Mesenchymal stem cell (in vitro differentiated cells and primary cell): ENCODE measurements at places on chromosomes 1 and 21.

- DNase-seq, result peak; percentile 45
Measured at GRCh38 chr1:209190591-209191261, 392.8 kb upstream of the CAMK1G start.

DNA sequence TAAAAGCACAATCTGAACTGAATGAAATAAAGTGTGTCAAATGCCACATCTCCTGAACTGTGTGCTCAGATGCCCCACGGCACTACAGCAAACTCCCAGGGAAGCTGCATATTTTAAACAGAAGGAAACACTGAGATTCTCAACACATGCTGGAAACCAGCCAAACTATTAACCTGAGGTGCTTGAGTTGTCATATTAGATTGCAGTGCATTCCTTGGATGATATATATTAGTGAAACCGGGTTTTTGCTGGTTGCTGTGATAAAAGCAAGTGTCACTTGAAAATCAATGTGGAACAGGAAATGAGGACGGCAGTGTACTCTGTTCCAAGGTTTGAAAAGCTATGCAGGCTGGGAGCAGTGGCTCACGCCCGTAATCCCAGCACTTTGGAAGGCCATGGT lies 8.7 kb downstream of the SYNJ1 start:
- no peak for DNase-seq

- DNase-seq, result peak; percentile 11
Measured at GRCh38 chr1:248862695-248862997, 3.8 kb upstream of the ZNF692 start.

GRCh38 chr1:172163498-172164215 lies 256.8 kb upstream of the C1orf105 start:
- peak; percentile 88 for DNase-seq

DNA sequence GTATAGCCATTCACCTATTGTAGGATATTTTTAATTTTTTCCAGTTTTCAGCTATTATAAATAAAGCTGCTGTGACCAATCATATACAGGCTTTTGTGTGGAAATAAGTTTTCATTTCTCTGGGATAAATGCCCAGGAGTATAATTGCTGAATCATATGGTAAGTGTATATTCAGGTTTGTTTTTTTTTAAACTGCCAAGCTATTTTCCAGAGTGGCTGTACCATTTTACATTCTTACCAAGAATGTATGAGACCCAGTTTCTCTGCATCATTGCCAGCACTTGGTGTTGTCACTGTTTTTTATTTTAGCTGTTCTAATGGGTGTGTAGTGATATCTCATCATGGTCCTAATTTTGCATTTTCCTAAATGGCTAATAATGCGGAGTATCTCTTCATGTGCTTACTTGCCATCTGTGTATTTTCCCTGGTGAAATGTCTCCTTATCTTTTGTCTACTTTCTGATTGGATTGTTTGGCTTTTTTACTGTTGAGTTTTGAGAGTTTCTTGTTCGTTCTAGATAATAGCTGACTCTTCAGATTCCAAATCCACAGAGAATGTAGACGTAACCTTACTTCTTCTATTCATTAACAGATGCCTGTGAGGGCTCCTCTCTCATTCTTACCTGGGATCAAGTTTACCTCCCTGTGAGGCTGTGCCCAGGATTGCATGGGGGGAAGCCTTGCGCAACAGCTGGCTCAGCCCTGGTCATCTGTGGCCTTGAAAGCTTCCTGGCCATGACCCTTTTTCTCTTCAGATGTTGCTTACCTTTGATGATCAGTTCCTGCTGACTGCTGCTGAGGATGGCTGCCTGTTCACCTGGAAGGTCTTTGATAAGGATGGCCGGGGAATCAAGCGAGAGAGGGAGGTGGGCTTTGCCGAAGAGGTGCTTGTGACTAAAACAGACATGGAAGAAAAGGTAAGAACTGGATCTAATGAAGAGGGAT lies 42.6 kb downstream of the CFAP57 start:
- no peak for DNase-seq

DNA sequence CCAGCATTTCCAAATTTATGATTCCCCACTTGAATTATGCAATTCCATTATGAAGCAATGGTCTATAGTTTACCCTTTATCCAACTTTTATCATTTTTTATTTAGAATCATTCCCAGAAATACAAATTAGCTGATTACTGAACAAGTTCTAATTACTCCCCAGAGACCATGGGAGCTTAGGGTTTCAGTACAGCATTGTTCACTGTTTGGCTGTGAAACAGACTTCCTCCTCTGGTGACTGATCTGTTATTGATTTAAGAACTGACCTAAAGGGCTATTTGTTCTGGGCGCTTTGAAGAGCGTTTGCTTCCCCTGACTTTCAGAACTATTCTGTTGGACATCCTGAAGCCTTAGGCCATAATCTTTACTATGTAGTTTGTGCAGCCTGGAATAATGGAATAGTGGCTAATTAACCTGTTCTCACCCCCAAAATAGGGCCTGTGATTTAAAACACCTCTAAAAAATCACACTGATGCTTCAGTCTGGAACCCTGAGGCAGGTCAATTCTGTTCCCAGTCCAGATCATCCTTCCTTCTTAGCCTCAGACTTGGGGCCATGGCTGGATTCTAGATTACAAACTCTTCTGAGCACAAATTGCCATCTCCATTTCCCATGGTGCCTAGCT lies 58.7 kb downstream of the ALG14 start:
- no peak for DNase-seq

DNA sequence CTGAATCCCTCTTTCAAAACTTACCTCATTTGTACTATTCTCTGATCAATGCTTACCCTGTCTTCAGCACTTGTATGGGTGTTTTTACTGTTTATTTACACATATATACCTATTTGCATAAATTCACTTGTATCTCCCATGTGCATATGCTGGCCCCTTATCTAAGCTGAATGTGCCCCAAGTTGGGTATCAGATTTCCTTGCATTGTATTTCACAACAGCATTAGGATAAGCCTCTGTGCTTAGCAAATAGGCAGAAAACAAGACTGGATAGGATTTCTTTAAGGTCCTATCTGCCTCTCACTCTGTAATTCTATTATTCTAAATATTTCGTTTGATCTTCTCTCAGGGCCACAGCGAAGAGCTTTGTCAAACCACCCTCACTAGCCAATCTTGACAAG lies 45.9 kb upstream of the IPO9 start:
- DNase-seq, result no peak

- peak; percentile 73 for DNase-seq
Measured at GRCh38 chr1:15678578-15678977, 5.5 kb upstream of the PLEKHM2 start.

GRCh38 chr1:226884116-226884625 lies 13.8 kb downstream of the PSEN2 start:
- DNase-seq, result no peak

DNA sequence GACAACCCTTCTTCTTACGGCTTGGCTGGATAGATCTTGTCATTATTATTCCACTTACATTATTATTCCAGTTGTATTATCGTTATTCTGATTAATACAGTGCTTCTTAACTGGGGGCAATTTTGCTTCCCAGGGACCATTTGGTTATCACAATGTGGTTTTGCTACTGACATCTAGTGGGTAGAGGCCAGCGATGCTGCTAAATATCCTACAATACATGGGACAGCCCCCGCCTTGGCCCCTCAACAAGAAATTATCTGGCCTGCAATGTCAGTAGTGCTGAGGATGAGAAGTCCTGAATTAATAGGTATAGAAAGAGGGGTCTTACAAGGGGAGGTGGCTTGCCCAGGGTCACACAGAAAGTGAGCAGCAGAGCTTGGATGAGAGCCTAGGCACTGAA lies 105.6 kb downstream of the PTPRU start:
- DNase-seq, result no peak

DNA sequence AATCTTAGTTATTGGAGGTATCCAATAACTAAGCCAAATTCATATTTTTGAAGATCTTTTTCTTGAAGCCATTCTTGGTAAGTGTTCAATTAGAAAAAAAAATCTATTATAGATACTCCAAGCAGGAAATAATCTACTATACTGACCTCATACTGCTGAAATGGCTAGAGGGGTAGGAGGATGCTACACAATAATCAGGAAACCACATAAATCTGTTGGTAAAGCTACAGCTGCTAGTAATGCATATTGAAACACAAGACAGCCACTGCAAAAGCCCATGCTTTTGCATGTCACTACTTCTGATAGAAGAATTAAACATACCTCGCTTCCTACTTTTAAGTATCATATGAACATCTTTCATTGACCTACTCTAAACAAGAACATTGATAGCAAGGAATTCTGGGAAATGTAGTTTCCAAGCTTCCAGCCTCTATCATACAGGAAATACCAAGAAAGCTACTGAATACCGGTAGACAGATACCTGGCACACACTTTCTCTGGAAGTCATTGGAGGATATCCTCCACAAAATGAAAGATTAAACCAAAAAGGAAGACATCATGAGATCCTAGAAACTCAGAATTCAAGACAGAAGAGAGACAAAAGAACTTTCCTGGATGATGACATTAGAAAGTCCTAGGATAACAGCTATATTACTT lies 103.0 kb upstream of the VAV3 start:
- DNase-seq, result no peak

DNA sequence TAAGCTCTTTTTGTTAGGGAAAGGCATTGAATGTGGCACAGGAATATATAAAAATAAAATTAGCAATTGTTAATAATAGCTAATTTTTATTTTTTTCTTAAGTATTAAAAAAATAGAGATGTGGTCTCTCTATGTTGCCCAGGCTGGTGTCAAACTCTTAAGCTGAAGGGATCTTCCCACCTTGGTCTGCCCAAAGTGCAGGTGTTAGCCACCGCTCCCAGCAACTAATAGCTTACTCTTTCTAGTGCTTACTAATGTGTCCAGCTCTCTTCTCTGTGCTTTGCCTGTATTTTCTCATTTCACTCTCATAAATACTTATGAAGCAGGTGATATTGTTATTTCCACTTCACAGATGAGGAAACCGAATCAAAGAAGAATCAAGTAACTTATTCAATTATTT lies 13.4 kb upstream of the IL24 start:
- no peak for DNase-seq

- no peak for DNase-seq
Measured at GRCh38 chr1:246768403-246769020, 44.3 kb downstream of the SCCPDH start.
